ENCODE measurements at places on chromosomes 5 and 9.

- no peaks in the 10 kb centered on the region for H3K36me3 ChIP-seq
- no peak overlapping the region for H3K27ac ChIP-seq
- H3K27me3 ChIP-seq, result peaks cover under 1% of the 10 kb centered on the region
- ATAC-seq, result no peak
- H3K4me3 ChIP-seq, result no peak overlapping the region
Observed at GRCh38 chr5:115381911-115382662, 85.6 kb upstream of the CCDC112 start.

DNA sequence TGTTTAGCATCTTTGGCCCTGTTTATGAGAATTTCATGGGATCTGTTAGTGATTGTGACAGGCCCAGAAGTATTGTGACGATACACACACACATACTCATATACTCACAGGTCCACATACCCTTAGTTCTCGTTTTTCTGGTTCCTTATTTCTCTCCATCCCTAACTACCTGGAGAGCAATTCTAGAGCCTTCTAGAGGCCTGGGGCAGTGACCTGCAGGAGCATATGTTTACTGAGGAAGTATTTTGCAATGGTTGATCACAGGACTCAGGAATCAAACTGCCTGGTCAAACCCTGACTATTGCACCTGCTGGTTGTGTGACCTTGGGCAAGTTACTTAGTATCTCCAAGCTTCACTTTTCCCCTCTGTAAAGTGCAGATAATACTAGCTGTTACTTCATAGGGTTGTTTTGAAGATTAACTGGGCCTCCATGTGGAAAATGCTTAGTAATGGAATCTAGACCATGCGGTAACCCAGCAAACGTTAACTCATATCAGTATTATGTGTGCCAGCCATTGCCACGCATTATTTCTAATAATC is 8.7 kb downstream of the PAPPA start:
- H3K4me3 ChIP-seq, result no peak overlapping the region
- ATAC-seq, result no peak
- H3K27me3 ChIP-seq, result peaks cover 19% of the 10 kb centered on the region
- H3K4me1 ChIP-seq, result no peaks in the 10 kb centered on the region
- no peaks in the 10 kb centered on the region for H3K36me3 ChIP-seq
- no peak overlapping the region for H3K27ac ChIP-seq

- H3K4me3 ChIP-seq, result peak within 1 kb of the TSS; percentile 83
- no peaks in the 10 kb centered on the region for H3K36me3 ChIP-seq
- H3K27me3 ChIP-seq, result peaks cover 25% of the 10 kb centered on the region
- H3K4me1 ChIP-seq, result peaks cover 13% of the 10 kb centered on the region
Observed at GRCh38 chr5:76715736-76716455, at the start of gene F2R. F2R (plus strand) TSS chr5:76716126; CDS start chr5:76716308, 182 bp downstream.

- H3K27ac ChIP-seq, result peak overlapping the region; percentile 51
- ATAC-seq, result no peak
- H3K4me3 ChIP-seq, result no peak overlapping the region
- H3K4me1 ChIP-seq, result no peaks in the 10 kb centered on the region
Observed at GRCh38 chr5:67496051-67496450, 299.5 kb upstream of the CD180 start.

DNA sequence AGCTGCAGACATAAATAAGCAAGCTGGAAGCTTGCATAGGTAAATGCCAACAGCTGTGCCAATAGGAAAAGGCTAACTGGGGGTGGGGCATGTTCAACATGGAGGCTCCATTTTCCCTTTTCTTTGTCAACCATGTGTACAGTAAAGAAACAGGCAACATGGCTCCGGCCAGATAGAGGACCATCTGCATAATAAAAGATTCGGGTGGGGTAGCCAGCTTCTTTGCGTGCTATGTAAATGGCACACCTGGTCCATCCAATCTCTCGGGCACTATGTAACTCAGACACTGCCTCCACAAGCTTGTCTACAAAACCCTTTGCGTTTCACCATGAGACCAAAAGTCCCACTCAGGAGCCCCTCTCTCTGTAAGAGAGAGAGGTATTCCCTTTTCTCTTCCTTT is 41.7 kb upstream of the DENND4C start:
- H3K27me3 ChIP-seq, result peaks cover 2% of the 10 kb centered on the region
- no peak overlapping the region for H3K4me3 ChIP-seq
- H3K27ac ChIP-seq, result no peak overlapping the region
- H3K4me1 ChIP-seq, result peaks cover 5% of the 10 kb centered on the region

DNA sequence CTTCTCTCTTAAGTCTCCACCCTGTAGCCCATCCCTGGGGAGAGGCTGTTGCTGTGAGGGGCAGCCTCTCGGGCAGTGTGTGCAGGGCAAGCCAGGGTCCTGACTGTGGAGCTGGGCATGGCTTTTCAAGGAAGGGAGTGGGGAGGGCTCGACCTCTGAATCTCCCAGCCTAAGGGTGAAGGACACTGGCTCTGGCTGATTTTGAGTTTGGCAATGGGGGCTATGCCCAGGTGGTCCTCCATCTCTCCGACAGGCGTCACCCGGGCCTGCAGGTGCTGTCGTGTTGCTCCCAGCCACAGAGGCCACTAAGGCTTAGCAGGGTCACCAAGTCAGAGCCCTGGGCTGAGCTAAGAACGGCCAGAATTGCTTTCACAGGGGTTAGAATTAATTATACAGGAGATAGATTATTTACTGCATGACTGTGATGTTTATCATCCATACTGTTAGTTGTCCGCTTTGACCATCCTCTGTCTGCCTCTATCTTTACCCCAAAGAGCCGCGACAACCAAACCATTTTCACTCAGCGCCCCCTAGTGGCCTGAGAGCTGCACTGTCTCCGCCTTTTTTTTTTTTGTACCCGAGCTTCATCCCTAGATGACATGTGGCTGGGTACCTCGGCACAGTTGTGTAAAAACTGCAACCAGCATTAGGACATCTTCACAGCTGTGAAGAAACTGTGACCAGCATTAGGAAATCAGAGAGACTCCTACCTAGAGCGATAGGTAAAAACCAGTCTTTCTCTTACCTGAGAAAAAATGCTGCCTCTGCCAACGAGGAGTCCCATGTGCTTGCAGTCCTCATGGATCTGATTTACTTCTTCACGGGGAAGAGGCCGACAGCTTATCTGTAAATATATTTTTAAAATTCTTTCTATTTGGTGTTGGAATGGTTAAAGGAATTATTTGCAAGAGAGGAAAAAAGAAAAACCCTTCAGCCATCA is 44.5 kb downstream of the AGXT2 start:
- H3K27ac ChIP-seq, result no peak overlapping the region
- peak; percentile 64 for ATAC-seq
- H3K27me3 ChIP-seq, result peaks cover 29% of the 10 kb centered on the region
- H3K4me3 ChIP-seq, result no peak overlapping the region
- H3K36me3 ChIP-seq, result no peaks in the 10 kb centered on the region
- no peaks in the 10 kb centered on the region for H3K4me1 ChIP-seq

- peaks cover 5% of the 10 kb centered on the region for H3K4me1 ChIP-seq
- ATAC-seq, result no peak
- H3K27ac ChIP-seq, result no peak overlapping the region
- no peak overlapping the region for H3K4me3 ChIP-seq
- peaks cover 5% of the 10 kb centered on the region for H3K27me3 ChIP-seq
Observed at GRCh38 chr5:180093241-180093640, 21.7 kb upstream of the RNF130 start.

GRCh38 chr9:114029311-114030170 is 48.6 kb downstream of the AMBP start:
- no peak overlapping the region for H3K27ac ChIP-seq
- no peaks in the 10 kb centered on the region for H3K36me3 ChIP-seq
- no peak for ATAC-seq
- no peak overlapping the region for H3K4me3 ChIP-seq

- peak; percentile 19 for ATAC-seq
- H3K4me3 ChIP-seq, result peak overlapping the region; percentile 67
- H3K27me3 ChIP-seq, result no peaks in the 10 kb centered on the region
- H3K36me3 ChIP-seq, result no peaks in the 10 kb centered on the region
- peaks cover 19% of the 10 kb centered on the region for H3K4me1 ChIP-seq
Observed at GRCh38 chr9:129258823-129259301, 80.8 kb upstream of the IER5L start.

DNA sequence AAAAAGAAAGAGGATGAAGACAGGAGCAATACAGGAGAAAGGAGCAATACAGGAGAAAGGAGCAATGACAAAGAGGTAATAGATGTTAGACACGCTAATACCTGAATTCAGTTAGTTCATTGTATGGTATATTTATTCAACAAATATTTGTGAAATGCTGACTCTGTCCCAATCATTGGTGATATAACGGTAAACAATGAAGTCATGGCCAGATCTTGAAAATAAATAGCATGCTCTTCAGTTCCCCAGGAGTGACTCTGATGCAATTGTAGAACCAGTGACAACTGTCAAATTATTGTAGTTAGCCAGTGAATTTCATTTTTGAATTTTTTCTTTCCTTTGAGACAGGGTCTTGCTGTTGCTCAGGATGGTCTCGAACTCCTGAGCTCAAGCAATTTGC is 48.0 kb upstream of the SPINK14 start:
- no peaks in the 10 kb centered on the region for H3K36me3 ChIP-seq
- H3K4me1 ChIP-seq, result no peaks in the 10 kb centered on the region
- H3K27ac ChIP-seq, result no peak overlapping the region
- no peak for ATAC-seq

DNA sequence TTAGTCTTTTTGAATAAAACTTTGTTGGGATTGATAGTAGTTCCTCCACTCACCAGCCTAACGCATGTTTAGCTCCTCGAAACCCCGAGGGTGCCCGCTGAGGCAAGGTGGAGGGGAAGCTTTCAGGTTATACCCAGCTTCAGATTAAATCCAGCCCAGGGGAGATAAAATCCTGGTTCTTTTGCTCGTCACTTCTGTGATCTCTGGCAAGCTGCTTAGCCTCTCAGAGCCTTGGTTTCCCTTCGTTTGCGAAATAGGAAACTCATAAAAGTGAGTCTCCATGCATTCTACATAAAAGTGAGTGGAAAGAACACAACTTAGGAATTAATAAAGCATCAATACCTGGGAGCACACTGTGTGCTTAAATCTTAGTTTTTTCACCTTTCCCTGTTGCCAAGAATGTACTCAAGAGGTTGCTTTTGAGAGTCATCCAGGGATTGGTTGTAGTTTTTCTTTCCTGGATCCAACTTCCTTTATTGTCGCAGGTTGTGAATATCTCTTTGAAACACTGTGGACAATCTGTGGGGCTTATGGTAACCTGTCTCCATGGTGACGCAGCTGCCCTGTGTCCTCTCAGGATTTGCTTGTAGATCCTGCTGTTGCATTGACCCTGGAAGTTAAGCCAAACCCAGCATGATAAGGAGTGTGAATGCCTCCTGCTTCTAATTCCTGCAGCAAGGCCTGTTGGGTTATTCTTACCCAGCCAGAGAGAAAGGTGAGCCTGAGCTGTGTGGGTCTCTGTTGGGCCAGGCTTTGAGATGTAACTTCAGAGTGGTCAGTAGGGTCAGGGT is 2.0 kb downstream of the GALNT12 start:
- H3K27me3 ChIP-seq, result peaks cover 3% of the 10 kb centered on the region
- no peak overlapping the region for H3K27ac ChIP-seq
- ATAC-seq, result no peak
- no peaks in the 10 kb centered on the region for H3K36me3 ChIP-seq
- H3K4me1 ChIP-seq, result peaks cover 24% of the 10 kb centered on the region

GRCh38 chr5:85479849-85480248 is 1095.2 kb upstream of the EDIL3 start:
- no peaks in the 10 kb centered on the region for H3K27me3 ChIP-seq
- H3K4me1 ChIP-seq, result no peaks in the 10 kb centered on the region
- H3K36me3 ChIP-seq, result no peaks in the 10 kb centered on the region
- ATAC-seq, result no peak
- no peak overlapping the region for H3K27ac ChIP-seq
- no peak overlapping the region for H3K4me3 ChIP-seq

DNA sequence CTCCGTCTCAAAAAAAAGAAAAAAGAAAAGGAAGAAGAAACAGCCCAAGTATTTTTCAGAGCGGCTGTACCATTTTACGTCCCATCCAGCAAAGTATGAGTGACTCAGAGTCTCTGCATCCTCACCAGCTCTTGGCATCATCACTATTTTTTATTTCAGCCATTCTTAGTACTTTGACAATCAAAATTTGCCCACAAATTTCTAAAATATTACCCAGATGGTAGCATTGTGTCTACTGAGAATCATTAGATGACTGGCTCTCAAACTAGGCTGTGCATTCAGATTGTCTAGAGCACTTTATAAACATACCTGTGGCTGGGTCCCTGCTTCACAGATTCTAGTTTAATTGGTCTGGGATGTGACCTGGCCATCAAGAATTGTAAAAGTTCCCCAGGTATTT is 21.6 kb upstream of the MELK start:
- H3K27ac ChIP-seq, result no peak overlapping the region
- peaks cover 8% of the 10 kb centered on the region for H3K27me3 ChIP-seq
- H3K4me1 ChIP-seq, result no peaks in the 10 kb centered on the region
- no peak overlapping the region for H3K4me3 ChIP-seq

DNA sequence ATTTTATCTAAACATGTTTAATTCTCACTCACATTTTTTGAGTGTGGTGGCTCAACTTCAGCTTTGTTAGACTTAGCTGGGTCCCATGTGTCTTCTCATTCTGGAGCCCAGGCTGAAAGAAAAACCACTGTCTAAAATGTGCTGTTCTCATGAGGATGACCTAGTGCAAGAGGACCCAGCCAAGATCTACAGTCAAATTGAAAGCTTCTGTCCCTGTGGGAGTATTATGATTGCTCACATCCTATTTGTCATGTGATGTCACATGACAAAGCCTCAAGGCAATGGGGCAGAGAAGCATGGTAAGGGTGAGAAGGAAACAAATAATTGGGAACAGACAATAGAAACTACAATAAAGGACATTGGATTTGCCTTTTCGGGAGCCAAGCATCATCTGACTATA is 113.4 kb upstream of the ASTN2 start:
- no peak overlapping the region for H3K4me3 ChIP-seq
- H3K36me3 ChIP-seq, result no peaks in the 10 kb centered on the region
- H3K27me3 ChIP-seq, result peaks cover 3% of the 10 kb centered on the region
- H3K27ac ChIP-seq, result no peak overlapping the region
- ATAC-seq, result no peak

- no peaks in the 10 kb centered on the region for H3K36me3 ChIP-seq
- no peaks in the 10 kb centered on the region for H3K4me1 ChIP-seq
- peaks cover 3% of the 10 kb centered on the region for H3K27me3 ChIP-seq
- no peak for ATAC-seq
- H3K4me3 ChIP-seq, result no peak overlapping the region
Observed at GRCh38 chr5:179373101-179373934, 28.1 kb upstream of the ADAMTS2 start.

- no peak overlapping the region for H3K4me3 ChIP-seq
- H3K27ac ChIP-seq, result no peak overlapping the region
- no peak for ATAC-seq
- no peaks in the 10 kb centered on the region for H3K36me3 ChIP-seq
- H3K27me3 ChIP-seq, result peaks cover 6% of the 10 kb centered on the region
- H3K4me1 ChIP-seq, result no peaks in the 10 kb centered on the region
Observed at GRCh38 chr5:6178846-6179532, 199.4 kb downstream of the MED10 start.

GRCh38 chr5:89071941-89072331 is 189.0 kb upstream of the MEF2C start:
- no peak overlapping the region for H3K27ac ChIP-seq
- H3K4me3 ChIP-seq, result no peak overlapping the region
- H3K36me3 ChIP-seq, result no peaks in the 10 kb centered on the region
- no peak for ATAC-seq

- H3K36me3 ChIP-seq, result no peaks in the 10 kb centered on the region
- no peak for ATAC-seq
- H3K4me3 ChIP-seq, result no peak overlapping the region
- peaks cover 11% of the 10 kb centered on the region for H3K27me3 ChIP-seq
- no peak overlapping the region for H3K27ac ChIP-seq
Observed at GRCh38 chr5:121949885-121950284, 11.9 kb upstream of the SRFBP1 start.
